ENCODE measurements at places on chromosomes 6 and 20.

GRCh38 chr20:44137266-44137801 lies 49.7 kb downstream of the JPH2 start:
- no peak for DNase-seq

DNA sequence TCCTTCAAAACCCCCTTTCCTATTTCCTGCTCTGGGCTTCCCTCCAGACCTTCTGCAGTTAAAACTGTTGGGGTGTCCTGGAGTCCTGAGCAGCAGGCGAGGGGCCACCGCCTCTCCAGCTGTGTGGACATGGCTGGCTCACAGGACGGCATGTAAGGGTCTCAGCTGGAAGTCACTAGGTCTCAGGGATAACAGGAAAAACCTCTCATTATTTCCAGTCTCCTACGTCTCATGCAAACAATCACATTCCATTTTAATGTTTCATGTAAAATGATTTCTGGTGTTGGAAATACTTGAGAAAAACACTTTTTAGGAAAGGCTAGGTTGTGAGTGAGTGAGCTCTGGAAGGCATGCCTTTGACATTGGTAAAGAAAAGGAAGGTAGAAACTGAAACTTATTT lies 158.7 kb downstream of the SCML4 start:
- DNase-seq, result no peak

DNA sequence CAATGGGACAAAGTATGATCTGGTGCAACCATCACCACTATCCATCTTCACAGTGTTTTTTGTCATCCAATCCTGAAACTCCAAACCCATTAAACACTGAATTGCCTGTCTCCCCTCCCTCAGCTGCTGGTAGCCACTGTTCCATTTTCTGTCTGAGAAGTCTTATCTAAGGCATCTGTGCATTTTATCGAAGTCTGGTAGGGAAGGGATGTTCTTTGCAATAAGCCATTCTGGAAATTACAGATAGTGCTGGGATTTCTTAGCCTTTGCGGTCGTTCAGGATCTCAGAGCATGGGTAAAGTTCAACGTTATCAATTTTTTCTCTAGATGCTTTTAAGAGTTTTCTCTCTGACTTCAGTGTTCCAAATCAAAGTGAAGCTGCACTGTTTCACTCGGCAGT lies 24.1 kb downstream of the KIF25 start:
- no peak for DNase-seq

DNA sequence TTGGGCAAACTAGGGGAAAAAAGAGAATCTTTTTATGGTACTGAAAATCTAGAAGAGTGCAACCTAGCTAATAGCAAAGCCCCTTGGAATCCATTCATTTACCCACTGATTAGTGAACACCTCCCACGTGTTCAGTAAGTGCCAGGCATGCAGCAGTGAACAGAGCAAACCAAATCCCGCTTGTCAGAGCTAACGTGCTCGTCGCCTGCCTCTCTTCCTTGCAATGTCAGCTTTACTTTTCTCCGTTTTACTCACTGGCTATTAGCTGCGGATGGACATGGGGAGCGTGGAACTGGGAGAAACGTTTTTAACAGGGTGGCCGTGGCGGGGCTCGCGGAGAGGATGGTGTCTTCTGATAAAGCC lies 120.4 kb downstream of the SYNDIG1 start:
- DNase-seq, result no peak

GRCh38 chr6:15429141-15430110 lies 183.6 kb downstream of the JARID2 start:
- DNase-seq, result no peak

GRCh38 chr20:35491823-35492222 lies 36.4 kb downstream of the CEP250 start:
- no peak for DNase-seq

- no peak for DNase-seq
Measured at GRCh38 chr20:19539191-19539590, 218.9 kb upstream of the RIN2 start.

GRCh38 chr20:43194137-43194536 lies 4.4 kb upstream of the PTPRT start:
- DNase-seq, result no peak

DNA sequence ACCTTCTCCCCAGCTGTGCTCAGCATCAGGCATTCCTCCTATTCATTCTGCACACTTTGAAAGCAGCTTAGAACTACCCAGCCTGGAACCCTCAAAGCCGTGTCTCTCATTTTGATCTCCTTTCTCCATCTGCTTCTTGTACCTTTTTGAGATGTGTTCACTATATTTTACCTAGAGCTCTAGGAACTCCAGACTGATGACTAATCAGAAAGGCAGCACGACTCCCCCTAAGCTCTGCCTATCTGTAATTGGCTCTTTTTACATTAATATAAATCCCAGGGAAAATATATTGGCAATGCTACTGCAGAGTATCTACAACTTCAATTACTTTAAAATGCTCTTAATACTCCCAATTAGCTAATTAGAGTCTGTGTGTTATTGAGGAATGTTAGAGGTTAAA lies 671.5 kb downstream of the CBLN4 start:
- DNase-seq, result no peak

- DNase-seq, result no peak
Measured at GRCh38 chr6:160049346-160049745, 72.3 kb upstream of the SLC22A1 start.

GRCh38 chr6:137150072-137150471 lies 23.4 kb downstream of the IL22RA2 start:
- no peak for DNase-seq

DNA sequence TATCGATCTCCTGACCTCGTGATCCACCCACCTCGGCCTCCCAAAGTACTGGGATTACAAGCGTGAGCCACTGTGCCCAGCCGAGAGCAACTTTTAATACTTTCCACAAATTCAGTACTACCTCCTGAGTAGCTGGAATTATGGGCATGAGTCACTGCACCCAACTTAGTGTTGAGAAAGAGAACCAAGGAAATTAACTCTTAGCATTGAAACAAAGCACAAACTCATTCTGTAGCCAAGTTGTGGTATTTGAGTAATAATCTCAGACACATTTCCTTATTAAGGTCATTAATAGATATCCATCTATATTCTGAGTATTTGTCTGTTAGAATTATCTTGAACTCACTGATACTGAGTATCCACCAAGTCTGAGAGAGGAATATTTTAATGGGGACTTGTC lies 14.3 kb upstream of the ELOVL2 start:
- DNase-seq, result no peak

- DNase-seq, result no peak
Measured at GRCh38 chr6:129852257-129852858, 8.8 kb downstream of the TMEM244 start.

- DNase-seq, result no peak
Measured at GRCh38 chr20:35276408-35276807, 1.5 kb downstream of the MMP24OS start.

DNA sequence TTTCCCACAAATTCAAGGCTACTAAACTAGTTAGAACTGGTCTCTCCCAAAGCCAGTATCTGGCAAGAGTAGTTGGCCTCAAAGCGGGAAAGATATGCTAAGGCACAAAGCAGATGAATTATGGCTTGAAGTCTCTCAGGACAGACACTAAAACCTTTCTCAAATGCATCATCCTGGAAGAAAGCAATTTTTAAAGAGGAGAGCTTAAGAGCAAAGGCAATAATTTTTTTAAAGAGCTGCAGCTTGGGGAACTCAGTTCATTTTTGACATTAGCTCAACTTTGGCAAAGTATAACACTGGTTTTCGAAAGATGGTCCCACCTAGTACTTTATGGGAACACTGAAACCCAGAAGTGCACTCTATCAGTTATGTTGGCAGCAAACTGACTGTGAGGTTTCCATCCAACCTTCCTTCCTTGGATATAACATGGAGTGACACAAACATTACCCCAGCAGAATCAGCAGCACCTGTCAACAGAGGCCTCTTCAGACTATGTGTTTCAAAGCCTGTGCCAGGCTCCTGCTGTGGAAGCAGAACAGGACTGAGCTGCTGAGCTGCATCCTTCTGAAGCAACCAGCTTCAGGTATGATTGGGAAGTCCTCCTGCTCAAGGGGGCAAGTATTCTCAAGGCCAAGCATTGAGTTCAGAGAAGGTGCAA lies 852.3 kb upstream of the HS3ST5 start:
- no peak for DNase-seq

GRCh38 chr6:86502497-86502896 lies 434.8 kb upstream of the HTR1E start:
- no peak for DNase-seq

DNA sequence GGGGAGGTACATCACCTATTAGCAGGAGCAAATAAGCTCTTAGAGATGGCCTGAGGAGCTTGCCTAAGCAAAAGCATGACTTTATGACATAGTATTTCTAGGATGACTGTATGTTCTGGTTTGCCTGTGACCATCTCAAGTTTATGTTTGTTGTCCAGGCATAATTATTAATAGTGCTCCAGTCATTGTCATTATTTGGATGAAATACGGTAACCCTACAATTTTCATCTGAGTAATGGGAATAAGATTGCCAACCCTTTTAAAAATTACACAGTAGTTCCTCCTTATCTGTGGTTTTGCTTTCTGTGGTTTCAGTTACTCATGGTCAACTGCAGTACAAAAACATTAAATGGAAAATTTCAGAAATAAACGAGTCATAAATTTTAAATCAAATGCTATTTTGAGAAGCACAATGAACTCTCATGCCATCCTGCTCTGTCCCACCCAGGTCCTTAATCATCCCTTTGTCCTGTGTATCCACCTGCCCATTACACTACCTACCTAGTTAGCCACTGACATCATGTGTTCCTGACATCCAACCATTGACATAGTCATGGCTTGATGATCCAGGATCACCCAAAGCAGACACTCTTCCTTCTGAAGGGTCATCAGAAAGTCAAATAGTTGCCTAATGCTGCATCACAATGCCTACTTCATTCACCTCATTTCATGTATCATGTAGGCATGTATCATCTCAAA lies 27.0 kb upstream of the TFB1M start:
- no peak for DNase-seq

- no peak for DNase-seq
Measured at GRCh38 chr6:11368760-11369159, 136.3 kb upstream of the NEDD9 start.

- DNase-seq, result no peak
Measured at GRCh38 chr6:25465941-25466340, 186.1 kb upstream of the SCGN start.

DNA sequence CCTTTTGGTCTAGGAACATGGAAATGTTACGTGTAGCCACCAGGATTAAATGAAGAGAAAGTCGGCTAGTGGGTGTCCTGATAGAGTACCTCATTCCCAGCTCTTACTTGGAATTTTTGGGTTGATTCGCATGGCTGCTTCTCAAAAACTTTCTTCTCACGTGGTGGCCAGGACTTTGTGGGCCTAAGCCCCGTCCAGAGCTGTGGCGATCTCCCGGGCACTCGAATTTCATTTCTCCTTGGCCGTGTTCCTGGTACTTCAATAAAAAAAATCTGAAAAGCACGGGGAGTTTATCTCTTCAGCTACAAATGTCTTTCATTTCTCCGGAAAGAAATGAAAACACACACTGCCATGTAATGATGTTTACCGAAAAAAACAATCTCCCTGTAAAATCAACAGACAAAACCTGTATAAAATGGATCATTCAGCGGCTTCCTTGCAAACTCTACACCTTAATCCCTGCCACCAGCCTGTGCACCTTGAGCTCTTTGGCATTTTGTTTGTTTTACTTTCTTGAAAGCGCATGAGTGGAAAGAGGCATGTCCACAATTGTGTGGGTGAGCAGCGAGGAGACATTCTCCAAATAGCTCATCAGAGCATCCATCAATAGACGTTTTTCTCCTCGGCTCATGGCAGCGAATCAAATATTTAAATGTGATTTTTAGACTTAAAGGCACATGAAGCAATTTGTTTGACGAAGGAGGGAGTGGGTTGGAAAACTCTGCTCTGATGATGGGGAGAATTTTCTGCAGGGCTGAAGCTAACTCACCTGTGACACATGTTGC lies 173.1 kb downstream of the TFAP2C start:
- no peak for DNase-seq

GRCh38 chr6:129683601-129684322 lies 26.2 kb downstream of the ARHGAP18 start:
- peak; percentile 43 for DNase-seq

DNA sequence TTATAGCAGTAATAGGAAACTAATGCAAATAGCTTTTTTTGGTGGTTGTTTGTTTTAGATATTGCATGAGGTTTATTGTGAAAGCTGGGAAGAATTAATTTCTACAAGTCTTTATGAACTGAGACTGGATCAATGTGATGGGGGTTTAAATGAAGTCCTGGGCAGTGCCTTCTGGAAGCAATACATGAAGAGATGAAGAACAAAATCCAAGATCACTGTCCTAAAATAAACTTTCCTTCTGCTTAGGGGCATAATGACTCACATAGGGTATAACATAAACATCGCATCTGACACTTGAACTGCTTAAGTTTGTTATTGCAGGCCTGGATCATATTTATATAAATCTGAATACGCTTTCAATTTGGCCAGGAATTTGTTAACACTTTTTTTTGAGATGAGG lies 20.9 kb upstream of the SHLD1 start:
- DNase-seq, result no peak

GRCh38 chr20:8670893-8671215 lies 398.0 kb upstream of the PLCB4 start:
- no peak for DNase-seq

DNA sequence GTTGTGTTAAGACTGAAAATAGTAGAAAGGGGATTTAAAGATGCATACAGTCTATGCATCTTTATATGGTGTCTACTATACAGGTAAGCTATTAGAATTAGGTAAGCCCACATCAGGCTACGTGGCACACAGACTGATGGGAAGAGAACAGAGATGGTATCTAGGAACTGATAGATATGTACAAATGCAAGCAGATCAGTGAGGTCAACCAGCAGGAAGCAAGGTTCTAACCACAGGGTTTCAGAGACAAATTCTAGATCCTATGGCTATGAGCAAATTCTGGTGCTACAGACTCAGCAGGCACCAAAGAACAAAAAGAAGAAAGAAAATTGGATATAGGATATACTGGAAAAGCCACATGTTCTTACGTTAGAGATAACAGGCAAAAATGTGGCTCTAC lies 110.6 kb downstream of the TRDN start:
- DNase-seq, result no peak

GRCh38 chr6:130381459-130382380 lies 15.9 kb downstream of the TMEM200A start:
- DNase-seq, result no peak

GRCh38 chr6:116210750-116211425 lies 43.0 kb downstream of the TSPYL4 start:
- DNase-seq, result no peak

DNA sequence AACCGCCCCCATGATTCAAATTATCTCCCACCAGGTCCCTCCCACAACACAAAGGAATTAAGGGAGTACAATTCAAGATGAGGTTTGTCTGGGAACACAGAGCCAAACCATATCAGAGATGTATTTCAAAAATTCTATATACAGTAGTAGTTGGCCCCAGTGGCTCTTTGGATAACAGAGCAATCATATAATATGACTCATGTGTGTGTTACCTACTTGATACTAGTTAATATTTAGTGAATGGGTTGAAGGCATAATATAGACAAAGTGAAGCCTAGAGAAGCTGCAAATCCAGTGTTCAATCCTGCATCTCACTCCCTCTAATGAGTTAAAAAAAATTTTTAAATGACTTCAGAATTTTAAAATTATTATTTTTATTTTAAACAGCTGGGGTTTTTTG lies 43.2 kb downstream of the KAT14 start:
- no peak for DNase-seq

- DNase-seq, result no peak
Measured at GRCh38 chr6:170178561-170179477, 112.1 kb downstream of the DLL1 start.
